Stimulated activated CD8-positive, alpha-beta memory T cell treated with anti-CD3 and anti-CD28 coated beads, Interleukin-15, amount 100 ng/mL, for 24 hours (primary cell): ENCODE measurements at places on chromosomes 6 and 20.

GRCh38 chr6:103042336-103042735 lies 1648.8 kb downstream of the GRIK2 start:
- DNase-seq, result no peak

DNA sequence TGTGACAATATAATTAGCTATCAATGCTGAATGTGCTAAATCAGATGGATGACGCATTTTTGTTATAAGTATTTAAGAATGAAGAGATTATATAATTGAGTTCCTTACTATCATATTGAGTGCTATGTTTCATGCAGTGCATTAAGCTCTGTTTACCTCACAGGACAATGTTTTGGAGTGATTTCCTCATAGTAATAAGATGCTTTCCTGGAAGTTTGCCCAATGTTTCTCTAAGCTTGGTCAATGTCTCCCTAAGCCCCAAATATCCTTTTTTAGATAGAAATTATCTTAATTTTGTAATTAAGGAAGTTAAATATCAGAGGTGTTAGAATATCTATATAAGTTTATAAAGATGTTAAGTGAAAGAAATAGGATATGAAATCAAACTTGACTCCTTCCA lies 489.6 kb downstream of the MMUT start:
- no peak for DNase-seq

- no peak for DNase-seq
Observed at GRCh38 chr20:35617397-35618262, 2.0 kb downstream of the SPAG4 start.

GRCh38 chr6:81977486-81977885 lies 225.0 kb upstream of the TENT5A start:
- DNase-seq, result no peak

GRCh38 chr20:40477805-40478204 lies 211.2 kb downstream of the MAFB start:
- DNase-seq, result no peak

GRCh38 chr6:11492464-11493290 lies 44.9 kb upstream of the TMEM170B start:
- no peak for DNase-seq

DNA sequence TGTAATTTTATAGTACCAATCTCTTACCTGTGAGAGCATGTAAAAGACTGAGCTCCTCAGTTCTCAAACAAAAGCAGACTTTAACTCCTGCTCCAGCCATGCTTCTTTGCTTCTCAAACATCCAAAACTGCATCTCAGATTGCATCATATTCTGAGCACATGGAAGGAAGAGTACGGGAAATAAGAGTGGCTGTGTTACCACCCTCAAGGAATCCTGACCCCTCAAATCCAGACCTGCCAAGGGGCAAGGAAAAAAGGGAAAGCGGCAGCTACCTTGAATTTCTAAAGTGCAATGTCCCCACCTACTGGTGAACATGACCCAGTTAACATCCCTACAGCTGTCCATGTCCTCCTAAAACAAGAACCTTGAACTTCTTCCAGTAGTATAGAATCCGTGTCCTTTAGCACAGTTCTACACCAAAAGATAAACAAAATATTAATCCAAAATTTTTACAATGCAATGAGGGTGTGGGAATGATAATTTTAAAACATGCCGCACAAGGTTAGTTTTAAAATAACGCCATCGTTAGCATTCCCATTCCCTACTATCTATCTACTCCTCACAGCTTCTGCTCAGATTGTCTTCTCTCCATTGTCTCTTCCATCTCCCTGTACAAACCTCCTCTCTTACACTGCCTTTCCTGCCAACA lies 34.1 kb upstream of the HLA-DQB1 start:
- no peak for DNase-seq

GRCh38 chr6:14584450-14584849 lies 466.9 kb downstream of the CD83 start:
- DNase-seq, result no peak

- DNase-seq, result peak; percentile 77
Observed at GRCh38 chr20:38730989-38731737, 6.9 kb downstream of the SLC32A1 start.

DNA sequence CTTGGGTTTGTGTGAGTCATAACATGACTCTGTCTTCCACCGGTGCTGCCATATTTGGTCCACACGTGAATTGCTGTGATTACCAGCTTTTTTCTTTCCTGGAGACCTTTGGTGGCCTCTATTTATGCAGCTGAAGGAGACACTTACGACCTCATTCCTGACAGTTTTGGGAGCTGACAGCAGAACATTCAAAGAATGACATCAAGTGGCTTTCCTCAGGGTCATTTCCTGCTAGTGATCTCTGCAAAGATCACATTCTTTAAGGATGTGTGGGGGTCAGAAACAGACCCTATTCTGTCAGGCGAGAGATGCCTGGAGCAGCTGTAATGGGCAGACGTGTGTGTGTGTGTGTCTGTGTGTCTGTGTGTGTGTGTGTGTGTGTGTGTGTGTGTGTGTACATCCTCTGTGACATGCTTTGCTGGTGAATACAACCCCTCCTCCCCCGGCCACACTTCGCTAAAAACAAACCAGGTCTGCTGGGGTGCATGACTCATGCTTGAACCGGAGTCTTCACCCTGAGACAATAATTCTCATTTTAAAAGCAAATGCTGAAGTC lies 115.6 kb downstream of the TMEM170B start:
- no peak for DNase-seq

- no peak for DNase-seq
Observed at GRCh38 chr6:75931011-75931680, 141.3 kb downstream of the IMPG1 start.

GRCh38 chr6:90993770-90994169 lies 406.9 kb upstream of the MAP3K7 start:
- DNase-seq, result no peak
